ENCODE measurements at places on chromosomes 2 and 18.

DNA sequence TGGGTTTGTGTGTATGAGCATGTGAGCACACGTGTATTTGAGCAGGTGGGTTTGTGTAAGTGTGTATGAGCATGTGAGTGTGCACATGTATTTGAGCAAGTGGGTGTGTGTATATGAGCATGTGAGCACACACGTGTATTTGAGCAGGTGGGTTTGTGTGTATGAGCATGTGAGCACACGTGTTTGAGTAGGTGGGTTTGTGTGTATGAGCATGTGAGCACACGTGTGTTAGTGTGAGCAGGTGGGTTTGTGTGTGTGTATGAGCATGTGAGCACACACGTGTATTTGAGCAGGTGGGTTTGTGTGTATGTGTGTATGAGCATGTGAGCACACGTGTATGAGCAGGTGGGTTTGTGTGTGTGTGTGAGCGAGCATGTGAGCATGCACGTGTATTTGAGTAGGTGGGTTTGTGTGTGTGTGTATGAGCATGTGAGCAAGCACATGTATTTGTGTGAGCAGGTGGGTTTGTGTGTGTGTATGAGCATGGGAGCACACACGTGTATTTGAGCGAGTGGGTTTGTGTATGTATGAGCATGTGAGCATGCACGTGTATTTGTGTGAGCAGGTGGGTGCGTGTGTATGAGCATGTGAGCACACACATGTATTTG lies 169.7 kb downstream of the TWIST2 start:
- DNase-seq: no peak

- DNase-seq: no peak
Observed at GRCh38 chr2:181474222-181474881, 17.2 kb downstream of the ITGA4 start.

DNA sequence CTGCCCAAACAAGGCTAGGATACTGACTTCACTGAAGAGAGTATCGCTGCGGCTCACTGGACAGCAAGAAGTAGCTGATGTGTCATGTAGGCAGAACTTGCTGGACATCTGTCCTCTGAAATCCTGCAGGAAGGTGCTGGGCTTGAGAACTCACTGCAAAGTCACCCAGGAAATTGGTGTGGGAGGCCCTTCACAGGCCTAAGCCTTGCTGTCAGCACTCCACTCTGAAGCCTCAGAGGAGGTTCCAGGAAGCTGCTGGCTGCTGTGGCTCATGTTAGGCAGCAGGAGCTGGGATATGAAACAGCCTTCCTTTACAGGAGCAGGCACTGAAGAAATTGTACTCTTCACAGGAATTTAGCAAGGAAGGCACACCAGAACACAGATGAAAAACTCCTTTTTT lies 88.3 kb upstream of the CCDC68 start:
- no peak for DNase-seq

- DNase-seq: no peak
Observed at GRCh38 chr2:120887741-120888231, 152.1 kb downstream of the GLI2 start.

DNA sequence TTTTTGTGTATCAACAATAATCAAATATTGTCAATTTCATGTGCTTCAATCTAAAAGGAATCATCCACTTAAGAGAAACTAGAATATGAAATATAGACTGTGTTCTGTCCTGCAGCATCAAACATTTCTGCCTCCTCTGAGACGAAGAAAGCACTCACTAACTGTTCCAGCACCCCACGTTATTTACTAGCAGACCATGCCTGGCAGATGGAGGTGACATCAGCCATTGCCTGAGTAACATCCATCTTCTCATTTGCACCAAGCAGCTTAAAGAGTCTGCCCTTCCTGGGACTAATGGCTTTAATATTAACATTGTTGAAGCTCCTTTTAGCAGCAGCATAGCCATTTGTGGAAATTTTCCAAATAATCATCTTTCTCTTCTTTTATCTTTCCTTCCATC lies 25.7 kb downstream of the SGPP2 start:
- no peak for DNase-seq

- no peak for DNase-seq
Observed at GRCh38 chr2:1862608-1863280, 118.4 kb upstream of the PXDN start.

- DNase-seq: no peak
Observed at GRCh38 chr2:114937366-114937930, 495.0 kb downstream of the DPP10 start.

DNA sequence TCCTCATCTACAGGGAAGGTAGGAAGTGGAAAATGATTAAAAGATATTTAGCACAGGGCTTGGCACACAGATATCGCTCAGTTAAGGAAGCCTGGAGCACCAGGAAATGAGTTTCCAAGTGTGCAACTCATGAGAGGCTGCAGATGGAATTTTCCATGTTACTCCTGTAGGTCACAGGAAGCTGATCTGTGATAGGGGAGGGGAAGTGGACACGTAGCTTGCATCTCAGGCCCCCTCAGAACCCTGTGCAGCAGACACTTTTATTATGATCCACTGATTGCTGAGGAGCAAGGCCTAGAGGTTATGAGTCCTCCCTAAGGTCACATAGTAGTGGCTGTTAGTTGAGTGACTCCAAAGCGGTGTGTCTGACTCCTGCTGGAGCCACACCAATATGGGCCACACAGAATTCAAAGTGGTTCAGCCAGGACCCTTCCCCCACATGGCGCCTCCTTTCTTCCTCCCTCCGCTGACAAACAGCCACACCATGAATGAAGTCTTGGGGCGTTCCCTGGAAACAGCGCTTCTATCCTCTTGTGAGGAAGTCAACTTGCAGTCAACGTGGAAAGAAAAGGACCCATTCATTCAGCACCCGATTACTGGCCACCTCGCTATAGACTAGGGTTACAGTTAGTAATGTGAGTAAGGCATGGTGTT lies 21.5 kb downstream of the DYSF start:
- no peak for DNase-seq

DNA sequence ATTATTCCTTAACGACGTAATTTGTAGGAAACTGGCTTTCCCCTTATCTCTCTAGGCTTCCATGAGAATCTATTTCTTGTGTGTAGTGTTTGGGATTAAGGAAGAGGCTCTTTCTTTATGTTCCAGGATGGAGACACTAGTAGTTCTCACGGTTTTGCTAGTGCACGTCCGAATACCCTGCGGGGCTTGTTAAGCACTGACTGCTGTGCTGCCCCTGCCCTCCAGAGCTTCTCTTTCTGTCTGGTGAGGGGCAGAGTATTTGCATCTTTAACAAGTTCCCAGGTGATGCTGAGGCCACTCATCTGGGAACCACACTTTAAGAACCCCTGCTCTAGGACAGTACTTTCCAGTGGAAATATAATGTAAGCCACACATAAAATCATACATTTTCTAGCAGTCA lies 76.4 kb downstream of the SPATS2L start:
- DNase-seq: no peak

- no peak for DNase-seq
Observed at GRCh38 chr2:177036747-177037146, 175.8 kb upstream of the HNRNPA3 start.

DNA sequence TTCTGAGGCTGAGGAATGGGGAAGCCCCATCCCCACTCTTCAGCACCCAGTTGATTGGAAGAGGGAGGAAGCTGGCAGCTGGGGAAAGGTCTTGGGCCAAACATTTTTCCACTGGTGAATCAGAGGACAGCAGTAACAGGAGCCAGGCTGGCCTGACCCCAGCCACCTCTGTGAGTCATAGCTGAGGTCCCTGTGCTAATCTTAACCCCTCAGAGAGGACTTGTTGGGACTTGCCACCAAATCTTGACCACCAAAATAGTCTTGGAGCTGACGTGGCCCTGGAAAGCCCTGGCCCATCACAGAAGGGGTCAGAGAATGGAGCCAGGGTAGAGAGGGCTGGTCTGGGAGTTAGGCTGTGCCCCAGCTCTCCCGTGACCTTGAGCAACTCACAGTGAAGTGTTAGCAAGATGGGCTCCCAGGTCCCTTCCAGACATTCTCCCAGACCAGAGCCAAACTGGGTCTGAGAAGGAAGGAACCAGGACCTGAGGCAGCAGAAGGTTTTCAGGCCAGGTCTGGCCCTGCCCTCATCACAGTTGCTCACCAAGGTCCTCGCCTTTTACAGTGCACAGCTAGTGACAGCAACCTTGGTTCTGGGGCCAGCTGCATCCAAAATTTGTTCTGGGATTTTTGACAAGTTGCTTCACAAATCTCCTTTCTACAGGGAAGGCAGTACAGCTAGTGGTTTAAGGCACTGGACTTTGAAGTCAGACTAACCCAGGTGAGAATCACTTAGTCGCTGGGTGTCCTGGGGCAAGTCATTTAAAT lies 266.6 kb downstream of the CYP26B1 start:
- DNase-seq: no peak

- DNase-seq: peak; percentile 40
Observed at GRCh38 chr2:232419245-232420072, 12.8 kb downstream of the ALPG start.

DNA sequence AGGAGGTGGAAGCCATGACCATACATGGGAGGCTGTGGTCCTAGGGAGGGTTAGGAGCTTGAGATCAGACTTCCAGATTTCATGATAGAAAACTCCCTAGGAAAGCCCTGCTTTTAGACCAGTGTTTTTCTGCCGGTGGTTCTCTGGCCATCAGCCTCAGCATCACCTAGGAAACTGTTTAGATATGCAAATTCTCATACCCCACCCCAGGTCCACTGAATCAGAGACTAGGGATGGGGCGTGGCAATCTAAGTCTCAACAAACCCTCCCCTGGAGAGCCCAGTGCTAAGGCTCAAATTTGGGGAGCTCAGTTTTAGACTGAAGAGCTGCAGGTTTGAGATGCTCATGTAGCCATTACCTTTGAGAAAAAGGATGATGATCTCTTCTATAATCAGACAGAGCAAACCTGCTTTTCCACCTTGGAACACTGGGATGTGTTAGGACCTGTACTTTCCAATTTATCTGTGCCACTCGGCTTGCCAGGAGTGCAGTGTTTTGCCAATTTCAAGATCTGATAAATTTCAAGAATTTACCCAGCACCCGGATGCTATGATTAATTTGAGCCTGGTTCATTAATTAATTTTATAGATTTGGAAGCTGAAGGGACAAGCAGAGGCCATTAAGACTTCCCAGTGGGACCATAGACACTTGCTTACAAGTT lies 31.5 kb upstream of the LYPD6B start:
- DNase-seq: peak; percentile 3

GRCh38 chr18:23995180-23995579 lies 19.4 kb upstream of the TTC39C start:
- DNase-seq: no peak

DNA sequence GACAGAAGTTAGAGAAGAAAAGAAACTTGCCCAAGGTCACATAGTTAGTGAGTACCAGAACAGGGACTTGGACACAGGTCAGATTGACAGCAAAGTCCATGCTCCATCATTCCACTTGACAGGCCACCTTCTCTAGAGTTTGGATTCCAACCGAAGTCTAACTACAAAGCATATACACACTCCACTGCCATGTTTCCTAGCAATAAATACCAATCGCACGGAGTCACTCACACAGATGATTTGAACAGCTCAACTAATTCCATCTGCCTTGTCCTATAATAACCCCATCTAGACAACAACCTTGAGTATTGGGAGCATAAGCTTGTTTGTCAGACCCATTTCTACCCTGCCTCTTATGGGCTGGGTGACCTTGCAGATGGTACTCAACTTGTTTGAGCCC lies 334.6 kb upstream of the MGAT5 start:
- no peak for DNase-seq

GRCh38 chr2:37378411-37378810 lies 34.0 kb downstream of the QPCT start:
- no peak for DNase-seq

GRCh38 chr2:17719562-17720371 lies 33.8 kb downstream of the SMC6 start:
- DNase-seq: peak; percentile 24

DNA sequence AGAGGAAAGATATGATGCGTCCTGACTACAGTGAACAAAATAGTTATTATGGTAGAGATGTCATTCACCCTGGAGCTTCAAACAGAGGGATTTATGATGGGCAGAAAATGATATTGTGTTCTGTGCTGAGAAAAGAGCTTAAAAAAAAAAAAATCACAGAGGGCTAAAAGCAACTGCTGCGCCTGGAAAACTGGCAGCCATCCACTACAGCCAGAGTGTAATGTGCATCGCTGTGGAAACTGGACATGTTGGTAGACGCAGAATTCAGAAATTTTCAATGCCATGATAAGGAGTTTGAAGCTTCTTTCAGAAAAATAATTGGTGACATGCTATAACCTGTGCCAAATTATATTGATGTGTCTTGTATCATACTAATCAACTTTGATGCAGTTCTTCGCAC lies 122.9 kb upstream of the SOX11 start:
- no peak for DNase-seq

- no peak for DNase-seq
Observed at GRCh38 chr18:74060579-74060978, 87.1 kb downstream of the FBXO15 start.

GRCh38 chr18:394987-395362 lies 105.5 kb downstream of the COLEC12 start:
- DNase-seq: no peak

GRCh38 chr2:134325696-134326095 lies 71.8 kb downstream of the MGAT5 start:
- no peak for DNase-seq

GRCh38 chr2:202408546-202409140 lies 32.5 kb downstream of the BMPR2 start:
- no peak for DNase-seq

GRCh38 chr18:5768454-5768853 lies 126.9 kb downstream of the TMEM200C start:
- no peak for DNase-seq

DNA sequence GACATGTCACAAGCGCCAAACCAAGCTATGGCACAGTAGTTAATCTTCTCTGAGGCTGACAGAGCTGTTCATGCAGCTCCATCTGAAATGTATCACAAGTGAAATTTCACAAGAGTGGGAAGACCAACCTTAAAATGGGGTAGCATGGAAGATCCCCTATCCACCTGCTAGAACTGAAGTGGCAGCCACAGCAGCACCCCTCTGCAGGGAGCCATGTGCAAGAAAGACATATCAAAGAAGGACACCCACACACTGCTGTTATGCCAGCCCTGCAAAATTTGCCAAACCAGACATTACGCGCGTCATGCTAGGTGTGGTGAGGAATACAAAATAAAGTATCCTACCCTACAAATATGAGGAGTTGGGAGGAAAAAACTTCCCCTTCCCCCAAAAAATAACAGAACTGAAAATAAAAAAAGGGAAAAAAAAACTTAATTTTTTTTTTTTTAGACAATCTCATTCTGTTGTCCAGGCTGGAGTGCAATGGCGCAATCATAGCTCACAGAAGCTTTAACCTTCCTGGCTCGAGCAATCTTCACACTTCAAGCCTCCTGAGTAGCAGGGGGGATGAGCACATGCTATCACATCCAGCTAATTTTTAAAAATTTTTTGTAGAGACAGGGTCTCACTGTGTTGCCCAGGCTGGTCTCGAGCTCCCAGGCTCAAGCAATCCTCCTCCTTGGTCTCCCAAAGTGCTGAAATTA lies 76.2 kb downstream of the STK39 start:
- no peak for DNase-seq

- DNase-seq: peak; percentile 24
Observed at GRCh38 chr2:3037196-3038194, 340.1 kb downstream of the EIPR1 start.

- no peak for DNase-seq
Observed at GRCh38 chr2:11414372-11415124, 51.4 kb downstream of the E2F6 start.

Data from SK-N-SH (cell line).